ENCODE measurements at places on chromosomes 2 and 18.

DNA sequence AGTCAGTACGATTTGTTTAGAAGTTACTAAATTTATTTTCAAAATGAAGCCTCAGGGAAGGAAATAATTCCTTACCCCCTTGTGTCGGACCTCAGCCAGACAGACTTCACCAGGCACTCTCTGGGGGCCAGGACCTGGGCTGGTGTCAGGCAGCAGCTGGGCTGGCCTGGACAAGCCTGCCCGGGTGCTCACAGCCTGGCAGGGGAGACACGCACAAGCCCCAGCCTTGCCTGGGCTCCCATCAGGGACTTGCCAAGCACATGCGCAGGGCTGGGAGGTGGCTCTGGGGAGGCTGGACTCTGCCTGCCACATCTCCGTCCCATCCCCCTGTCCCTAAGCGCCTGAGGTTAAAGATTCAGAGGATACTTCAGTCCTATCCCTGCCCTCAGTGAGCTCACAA lies 56.8 kb upstream of the HS6ST1 start:
- no peak for DNase-seq

DNA sequence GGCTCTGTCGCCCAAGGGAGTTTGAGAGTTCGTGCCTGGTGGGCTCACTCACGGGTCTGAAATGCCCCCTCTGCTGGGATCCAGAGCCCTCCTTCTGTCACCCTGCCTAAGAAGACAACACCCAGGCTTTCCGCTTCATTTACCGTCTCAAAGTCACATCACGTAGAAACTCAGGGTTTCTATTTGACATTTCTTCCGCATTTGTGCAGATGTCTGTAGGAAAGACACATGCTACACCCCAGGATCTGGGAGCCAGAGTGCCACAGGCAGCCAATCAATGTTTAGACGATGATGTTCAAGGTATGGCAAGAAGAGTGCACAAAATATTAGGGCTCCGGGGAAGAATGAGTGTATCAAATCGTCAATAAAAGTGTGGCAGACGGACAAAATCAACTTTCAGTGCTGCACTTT lies 24.4 kb upstream of the ACKR3 start:
- DNase-seq = no peak

GRCh38 chr2:209322041-209322440 lies 101.8 kb upstream of the MAP2 start:
- no peak for DNase-seq

- peak; percentile 39 for DNase-seq
These were observed at the start of gene SH3RF3 for GRCh38 chr2:109128616-109129355. TSS of gene SH3RF3 (plus strand) at chr2:109129205.

DNA sequence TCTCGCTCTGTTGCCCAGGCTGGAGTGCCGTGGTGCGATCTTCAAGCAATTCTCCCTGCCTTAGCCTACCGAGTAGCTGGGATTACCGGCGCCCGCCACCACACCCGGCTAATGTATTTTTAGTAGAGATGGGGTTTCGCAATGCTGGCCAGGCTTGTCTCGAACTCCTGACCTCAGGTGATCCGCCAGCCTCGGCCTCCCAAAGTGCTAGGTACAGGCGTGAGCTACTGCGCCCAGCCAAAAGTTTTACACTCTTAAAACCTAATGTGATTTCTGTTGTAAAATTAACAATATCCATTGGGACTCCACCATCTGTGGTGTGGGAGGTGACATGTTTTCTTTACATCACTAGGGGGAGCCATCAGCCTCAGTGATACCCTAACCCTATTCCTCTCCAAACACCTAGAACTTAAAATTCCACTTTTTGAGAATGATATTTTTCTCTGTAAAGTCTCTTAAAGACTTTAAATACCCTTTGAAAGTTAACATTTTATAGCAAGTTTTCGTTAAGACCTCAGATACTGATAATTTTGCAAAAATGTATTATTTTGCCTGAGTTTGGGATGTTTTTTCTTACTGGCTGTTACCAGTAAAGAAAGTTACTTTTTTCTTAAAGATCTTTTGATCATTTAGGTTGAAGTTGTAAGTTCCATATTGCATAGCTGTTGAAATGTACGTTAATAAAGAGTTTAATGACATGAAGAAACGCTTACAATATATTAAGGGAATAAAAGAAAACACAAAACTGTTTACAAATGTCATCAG lies 11.6 kb upstream of the EIF2AK2 start:
- no peak for DNase-seq

GRCh38 chr2:120675460-120676130 lies 60.1 kb upstream of the GLI2 start:
- no peak for DNase-seq

DNA sequence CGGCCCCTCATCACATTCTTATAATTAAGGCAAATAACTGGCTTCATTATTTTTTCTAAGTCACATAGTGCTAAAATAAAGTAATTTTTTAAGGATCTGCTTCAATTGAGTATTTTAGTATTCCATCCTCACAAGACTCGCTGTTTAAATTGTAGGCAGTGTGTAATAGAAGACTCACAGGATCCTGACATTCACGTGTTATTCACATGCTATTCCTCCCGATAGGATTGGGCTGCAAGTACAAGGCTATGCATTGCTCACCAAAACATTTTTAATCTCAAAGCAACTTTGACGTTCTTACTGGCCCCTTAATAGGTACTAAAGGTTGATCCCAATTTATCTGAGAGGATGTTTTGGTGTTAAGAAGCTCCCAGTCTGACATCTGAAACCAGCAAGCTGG lies 127.6 kb upstream of the L3MBTL4 start:
- DNase-seq = no peak

GRCh38 chr2:162071001-162071400 lies 3.0 kb downstream of the DPP4 start:
- no peak for DNase-seq

GRCh38 chr2:16256601-16257321 lies 316.4 kb downstream of the MYCN start:
- no peak for DNase-seq

DNA sequence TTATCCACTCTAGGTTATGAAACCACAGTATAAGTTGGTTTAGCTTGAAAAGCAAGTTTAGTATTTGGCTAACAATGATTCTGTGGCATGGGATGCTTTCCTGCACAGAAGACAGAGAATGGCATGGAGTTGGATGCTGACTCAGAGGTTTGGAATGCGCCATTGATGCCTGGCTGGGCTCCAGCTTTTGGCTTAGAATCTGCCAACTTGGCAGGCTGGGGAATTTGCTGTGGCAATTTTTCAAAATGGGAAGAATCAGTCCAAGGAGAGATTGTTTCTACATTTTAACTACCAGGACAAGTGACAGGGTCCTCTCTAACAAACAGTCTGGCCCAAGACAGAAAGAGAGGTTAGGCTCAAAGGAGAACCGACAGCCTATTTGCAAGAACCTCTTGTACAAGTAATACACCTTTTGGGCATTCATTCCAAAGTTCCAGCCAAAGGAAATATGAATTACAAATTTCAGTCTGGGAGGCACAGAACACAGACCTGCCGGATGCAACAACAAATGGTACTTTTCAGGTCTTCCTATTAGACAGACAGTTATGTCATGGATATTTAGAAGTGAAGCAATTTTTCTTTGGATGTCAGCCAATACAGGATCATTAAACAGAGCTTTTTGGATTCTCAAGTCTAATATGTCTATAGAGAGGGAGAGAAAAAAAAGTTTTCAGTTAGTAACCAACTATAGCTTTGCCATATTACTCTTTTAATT lies 1027.7 kb downstream of the TMEM182 start:
- DNase-seq = peak; percentile 85

DNA sequence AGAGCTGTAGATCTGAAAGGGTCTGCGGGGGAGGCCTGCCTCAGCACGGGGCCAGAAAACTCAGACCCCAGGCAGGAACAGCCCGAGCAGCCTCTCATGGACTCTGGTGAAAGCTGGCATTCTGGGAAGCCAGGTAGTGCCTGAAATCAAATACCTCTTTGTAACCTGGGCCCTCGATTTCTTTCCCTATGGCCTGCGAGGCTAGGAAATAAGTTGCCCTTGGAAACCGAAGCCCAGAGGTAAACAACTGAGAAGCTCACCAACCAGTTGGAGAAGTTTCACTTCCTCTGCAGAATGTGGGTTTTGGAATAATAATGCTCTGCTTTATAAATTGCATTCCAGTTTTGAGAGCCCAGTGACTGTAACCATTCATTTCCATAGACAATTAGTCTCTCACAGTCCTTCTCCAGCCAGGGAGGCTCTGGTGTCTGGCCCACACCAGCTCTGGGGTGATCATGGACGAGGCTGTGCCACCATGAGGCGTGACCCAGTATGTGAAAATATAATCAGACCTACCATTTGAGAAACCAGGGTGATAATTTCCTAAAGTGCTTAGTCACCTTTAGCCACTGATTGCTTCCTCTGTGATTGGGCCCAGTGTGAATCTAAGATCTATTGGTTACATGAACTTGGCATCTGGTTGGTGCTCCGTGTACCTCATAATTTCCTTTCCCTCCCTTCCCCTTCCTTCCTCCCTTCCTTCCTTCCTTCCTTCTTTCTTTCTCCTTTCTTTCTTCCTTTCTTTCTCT lies 133.1 kb upstream of the PELI1 start:
- DNase-seq = no peak
